ENCODE measurements at places on chromosomes 3 and 15. TPM values are rescaled to one million over a fixed set of nuclear protein-coding genes. Genes with fewer than 3 reads are reported as not detected.

Gene LYZL4
- total RNA-seq, result not detected

Gene MORC1
- 0.02 TPM for total RNA-seq

Gene WNT7A
- total RNA-seq, result 0.04 TPM

Gene AGBL1
- not detected for total RNA-seq

Gene TF
- total RNA-seq, result 0.59 TPM
